Stimulated activated CD8-positive, alpha-beta memory T cell treated with anti-CD3 and anti-CD28 coated beads, Interleukin-7, amount 100 ng/mL, for 1 hour (primary cell): ENCODE measurements at places on chromosomes 3 and 15.

DNA sequence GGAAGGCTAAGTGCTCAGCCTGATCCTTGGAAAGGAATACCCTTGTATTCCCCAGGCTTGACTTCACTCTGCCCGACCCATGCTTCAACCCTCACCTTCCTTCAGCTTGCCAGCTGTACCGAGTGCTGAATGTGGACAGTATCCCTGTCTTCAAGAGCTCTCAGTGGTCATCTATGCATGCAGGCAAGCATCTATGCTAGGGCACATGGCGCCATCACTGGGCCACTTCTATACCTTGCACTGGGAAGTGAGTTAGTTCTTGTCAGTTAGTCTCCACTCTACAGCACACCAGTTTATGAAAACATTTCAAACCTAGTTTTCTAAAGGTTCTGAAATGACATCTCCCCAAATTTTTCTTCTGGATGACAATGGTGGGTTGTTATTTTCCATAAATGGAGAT, 82.0 kb upstream of the MYRIP start:
- no peak for DNase-seq

GRCh38 chr3:186467969-186468368, 76.2 kb downstream of the CRYGS start:
- DNase-seq: no peak

- no peak for DNase-seq
Observed at GRCh38 chr3:182220013-182220412, 508.3 kb downstream of the SOX2 start.

DNA sequence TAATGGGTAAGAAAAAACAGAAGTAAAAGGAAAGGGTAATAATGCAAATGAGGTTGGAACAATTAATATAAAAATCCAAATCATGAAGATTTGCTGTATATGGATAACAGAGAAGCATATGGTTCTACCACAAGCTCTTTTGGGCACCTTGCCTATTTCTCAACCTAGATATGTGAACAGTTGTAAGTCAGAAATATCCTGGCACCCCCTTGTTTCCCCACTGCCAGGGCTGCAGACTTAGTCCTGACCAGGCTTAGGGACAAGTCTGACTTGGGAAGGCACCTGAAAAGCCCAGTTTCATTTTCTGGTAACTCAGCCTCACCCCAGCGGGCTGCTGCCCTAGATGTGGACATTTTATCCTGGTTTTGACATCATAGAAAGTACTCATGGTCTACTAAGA, 183.2 kb upstream of the STAC start:
- no peak for DNase-seq

DNA sequence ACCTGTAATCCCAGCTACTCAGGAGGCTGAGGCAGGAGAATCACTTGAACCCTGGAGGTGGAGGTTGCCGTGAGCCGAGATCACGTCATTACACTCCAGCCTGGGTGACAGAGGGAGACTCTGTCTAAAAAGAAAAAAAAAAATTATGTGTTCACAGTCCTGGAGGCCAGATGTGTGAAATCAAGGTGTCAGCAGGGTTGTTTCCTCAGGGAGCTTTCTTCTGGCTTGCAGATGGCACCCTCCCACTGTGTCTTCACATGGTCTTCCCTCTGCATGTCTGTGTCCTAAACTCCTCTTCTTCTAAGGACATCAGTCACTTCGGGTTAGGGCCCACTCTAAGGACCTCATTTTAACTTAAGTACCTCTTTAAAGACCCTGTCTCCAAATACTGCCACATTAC, 56.1 kb upstream of the UBE2E1 start:
- no peak for DNase-seq

DNA sequence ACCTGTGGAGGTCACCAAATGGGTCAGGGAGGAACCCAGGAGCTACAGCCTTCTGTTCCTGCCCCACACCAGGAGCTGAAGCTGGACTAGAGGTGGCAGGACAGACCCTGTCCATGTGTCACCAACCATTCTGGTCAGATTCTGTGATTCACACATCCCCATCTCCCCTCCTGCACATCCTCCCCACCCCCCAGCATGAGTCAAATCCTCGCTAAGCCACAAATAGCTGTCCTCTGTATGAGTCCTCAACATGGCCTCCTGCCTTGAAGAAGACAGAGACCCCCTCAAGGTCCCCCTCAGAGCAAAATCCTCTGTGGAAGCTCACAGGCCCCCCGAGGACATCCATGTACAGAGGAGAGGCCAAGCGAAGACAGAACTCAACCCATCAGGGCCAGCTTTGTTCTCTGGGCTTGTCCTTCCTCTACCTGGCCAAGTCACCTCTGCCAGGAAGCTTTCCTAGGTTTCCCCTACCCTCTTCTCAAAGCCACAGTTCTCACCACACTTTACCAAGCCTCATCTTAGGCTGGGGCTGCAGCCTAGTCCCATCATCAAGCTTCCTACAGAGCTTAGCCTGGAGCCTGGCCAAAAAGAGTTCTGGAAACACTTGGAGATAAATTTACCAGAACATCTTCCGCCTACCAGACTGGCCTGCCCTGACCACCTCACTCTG, 17.1 kb downstream of the CACNA2D2 start:
- no peak for DNase-seq

- peak; percentile 35 for DNase-seq
Observed at GRCh38 chr15:76996526-76997401, 1.8 kb downstream of the PSTPIP1 start.

GRCh38 chr3:30649572-30650318, 43.3 kb downstream of the TGFBR2 start:
- no peak for DNase-seq

GRCh38 chr15:83206526-83207008, 1.1 kb downstream of the HDGFL3 start:
- no peak for DNase-seq

GRCh38 chr15:32659340-32660155, 18.0 kb downstream of the SCG5 start:
- no peak for DNase-seq

DNA sequence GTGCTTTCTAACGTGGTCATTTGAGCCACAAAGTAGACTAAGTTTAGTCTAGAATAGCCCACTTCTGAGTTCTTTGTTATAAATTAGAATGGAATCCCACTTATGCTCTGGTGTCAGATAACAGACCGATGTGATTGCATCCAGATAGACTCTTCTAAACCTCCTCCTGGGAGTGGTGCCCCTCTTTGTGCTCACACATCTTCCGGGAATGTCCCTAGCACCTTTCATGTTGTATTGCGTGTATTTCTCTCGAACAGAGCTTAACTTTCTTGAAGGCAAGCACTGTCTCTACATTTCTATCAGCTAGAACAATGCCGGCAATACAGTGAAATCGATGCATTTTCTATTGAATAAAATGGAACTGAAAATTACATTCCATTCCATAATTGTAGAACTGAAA, 23.0 kb downstream of the CP start:
- DNase-seq: no peak

GRCh38 chr3:190366133-190366532, 21.8 kb upstream of the CLDN16 start:
- DNase-seq: no peak

DNA sequence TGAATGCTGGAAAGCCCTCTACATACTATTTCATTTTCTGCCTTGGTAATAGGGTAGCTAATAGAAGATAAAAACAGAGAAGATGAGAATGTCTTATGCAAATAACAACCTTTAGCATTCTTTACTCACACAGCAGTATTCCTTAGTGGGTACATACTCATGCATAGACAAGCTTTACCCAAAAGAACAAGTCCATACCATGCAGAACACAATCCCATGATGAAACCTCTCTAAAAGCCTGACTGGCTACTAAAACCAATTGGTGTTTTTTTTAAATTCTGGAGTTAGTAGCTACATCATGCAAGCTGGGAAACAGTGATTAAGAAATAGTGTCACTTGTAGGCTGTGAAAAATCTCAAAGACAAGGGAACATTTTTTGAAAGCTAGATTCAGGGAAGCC, 104.8 kb downstream of the DHX30 start:
- DNase-seq: no peak

DNA sequence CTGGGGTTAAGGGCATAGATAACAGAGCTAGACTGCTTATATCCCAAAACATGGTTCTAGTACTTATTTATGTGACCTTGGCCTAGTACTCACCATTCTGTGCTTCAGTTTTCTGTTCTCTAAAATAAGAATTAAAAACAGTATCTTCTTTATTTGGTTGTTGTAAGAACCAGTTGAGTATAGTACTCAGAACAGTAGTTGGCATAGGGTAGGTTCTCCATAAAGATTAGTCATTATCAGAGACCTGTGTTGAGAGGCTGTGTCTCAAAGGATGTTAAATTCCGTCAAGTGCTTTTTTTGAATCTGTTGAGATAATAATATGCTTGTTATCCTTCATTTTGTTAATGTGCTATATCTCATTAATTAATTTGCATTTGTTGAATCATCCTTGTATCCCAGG, 47.4 kb upstream of the OSTN start:
- DNase-seq: no peak

DNA sequence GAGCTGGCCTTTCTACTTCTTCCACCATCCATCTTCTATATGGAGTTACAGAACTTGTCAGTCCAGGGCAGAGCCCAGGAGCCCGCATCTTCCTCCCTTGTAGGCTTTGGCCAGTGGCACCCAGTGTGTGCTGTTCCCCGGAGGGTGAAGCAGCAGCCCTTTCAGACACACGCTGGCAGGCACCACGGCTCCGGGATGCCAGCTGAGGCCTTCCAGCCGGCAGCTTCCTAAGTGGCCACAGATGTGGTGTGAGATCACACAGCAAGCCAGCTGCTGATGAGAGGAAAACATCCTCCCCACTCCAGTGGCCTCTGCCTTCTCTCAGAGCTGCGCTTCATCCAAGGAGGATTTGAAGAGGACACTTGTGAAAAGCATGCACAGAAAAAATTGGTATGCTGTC, 24.1 kb downstream of the CRABP1 start:
- no peak for DNase-seq

GRCh38 chr3:56985878-56986277, 74.6 kb upstream of the SPATA12 start:
- no peak for DNase-seq

DNA sequence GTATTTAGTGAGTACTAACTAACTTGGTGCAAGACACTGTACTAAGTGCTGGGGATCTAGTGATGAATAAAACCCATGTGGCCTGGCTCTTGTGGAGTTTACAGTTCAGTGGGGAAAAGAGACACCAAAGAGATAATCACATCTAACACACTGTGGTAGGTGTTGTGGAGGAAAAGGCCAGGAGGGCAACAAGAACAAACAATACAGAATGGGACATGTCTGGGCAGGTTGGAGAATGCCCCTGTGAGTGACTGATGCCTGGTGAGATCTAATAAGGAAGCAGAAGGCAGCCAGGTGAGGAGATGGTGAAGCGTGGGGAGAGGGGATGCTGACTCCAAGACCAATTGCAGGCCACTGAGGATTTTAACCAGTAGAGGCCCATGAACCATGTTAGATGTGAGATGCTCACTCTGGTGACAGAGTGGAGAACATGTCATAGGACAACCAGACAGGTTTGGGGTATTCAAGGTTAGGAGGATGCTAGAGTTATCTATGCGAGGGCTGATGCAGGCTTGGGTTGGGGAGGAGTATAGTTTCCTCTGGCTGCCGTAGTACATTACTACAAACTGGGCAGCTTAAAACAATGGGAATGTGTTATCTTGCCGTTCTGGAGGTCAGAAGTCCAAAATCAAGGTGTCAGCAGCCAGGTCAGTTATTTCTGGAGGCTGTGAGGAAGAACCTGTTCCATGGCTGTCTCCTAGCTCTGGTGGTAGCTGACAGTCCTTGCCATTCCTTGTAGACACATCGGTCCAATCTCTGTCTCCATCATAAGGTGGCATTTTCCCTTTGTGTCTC, 81.4 kb downstream of the ARNT2 start:
- no peak for DNase-seq

DNA sequence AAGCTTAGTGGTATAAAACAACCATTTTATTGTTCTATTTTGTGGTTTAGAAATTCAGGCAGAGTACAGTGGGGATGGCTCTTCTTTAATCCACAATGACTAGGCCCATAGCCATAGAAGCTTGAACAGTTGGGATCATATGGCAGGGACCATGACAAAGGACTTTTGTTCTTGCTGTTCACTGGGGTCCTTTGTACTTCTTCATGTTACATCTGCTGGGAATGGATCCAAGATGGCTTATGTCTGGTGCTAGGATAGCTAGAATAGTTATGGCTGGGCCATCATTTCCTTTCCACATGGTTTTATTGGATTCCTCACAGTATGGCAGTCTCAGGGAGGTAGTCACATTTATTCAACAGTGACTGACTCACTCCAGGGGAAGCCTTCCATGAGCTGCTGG, 427.9 kb upstream of the AGTR1 start:
- no peak for DNase-seq

- DNase-seq: no peak
Observed at GRCh38 chr15:82944821-82945220, 7.7 kb downstream of the HOMER2 start.

- DNase-seq: no peak
Observed at GRCh38 chr3:117885011-117885441, 1149.6 kb downstream of the IGSF11 start.

- no peak for DNase-seq
Observed at GRCh38 chr3:9786209-9786739, 6.0 kb downstream of the TADA3 start.

DNA sequence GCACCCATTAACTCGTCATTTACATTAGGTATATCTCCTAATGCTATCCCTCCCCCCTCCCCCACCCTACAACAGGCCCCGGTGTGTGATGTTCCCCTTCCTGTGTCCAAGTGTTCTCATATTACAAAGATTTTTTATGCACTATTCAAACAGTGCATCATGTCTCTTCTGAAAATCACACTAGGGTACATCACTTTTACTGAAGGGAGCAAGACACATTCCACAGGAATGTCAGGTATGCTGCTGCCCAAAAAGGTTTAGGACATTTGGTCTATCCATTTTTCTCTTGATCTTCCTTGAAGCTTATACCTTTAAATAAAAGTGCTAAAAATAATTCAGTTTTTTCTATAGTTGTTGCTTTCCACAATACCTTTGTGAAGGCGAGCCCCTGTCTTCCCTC, 9.2 kb upstream of the EPHA3 start:
- DNase-seq: no peak

DNA sequence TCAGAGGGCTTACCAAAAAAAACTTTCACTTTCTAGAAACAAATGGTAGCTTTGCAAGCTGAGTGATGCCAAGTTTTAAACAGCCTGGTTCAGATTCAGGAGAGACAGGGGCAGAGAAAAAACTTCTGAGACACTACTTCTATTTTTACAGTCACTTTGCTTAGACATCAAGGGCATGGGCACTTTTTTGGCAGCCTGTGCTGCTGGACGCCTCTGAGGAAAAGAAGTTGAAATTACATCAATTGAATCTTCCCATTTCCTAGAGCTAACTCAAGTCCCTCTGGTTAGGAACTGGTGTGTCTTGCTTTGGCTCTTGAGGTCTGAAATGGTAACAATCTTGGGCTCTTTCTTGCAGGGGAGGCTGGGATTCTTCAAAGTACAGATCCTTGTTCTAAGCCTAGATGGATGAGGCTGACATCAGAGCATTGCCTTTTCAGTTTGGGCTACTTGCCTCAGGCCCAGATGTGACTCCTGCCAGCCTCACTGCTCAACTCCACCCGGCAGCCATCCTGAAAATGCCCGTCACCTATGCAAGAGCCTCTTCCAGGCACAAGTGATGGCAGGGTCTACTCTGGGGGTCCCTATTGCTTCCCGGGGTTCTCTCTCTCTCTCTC, 357.5 kb downstream of the FOXP1 start:
- DNase-seq: no peak

GRCh38 chr15:99019558-99020540, 12.3 kb upstream of the PGPEP1L start:
- no peak for DNase-seq

GRCh38 chr3:68997887-68998286, 15.6 kb downstream of the EOGT start:
- no peak for DNase-seq

GRCh38 chr15:92617549-92618520, 37.7 kb downstream of the FAM174B start:
- no peak for DNase-seq
